ENCODE measurements at places on chromosomes 3 and 15.
A peak's percentile ranks its signal among the peaks of the same experiment; 100 is the strongest.

DNA sequence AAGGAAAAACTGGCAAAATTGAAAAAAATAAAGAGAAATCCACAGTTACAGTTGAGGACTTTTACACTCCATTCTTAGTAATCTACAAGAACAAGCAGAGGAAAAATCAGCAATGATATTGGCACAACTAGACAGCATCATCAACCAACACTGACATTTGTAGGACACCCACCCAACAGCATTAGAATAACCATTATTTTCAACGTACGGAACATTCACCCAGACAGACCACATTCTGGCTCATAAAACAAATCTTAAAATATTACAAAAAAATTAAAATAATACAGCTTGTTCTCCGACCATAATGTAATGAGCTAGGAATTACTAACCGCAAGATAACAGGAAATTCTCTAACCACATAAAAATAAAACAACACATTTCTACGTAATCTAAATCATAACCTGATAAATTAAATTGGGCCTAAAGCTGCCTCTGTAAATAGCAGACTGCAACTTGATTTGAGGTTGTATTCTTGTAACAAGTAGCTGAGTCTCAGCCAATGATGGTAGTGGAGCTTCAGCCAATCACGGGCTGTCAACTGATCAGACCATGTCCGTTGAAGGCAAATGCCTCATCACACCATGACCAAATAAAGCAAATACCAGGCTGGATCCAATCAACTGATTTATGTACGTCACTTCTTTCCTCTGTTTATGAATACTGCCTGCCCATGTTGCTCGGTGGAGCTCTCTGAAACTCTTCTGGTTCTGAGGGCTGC lies 9.2 kb downstream of the PLSCR4 start:
- no peak for DNase-seq

- DNase-seq = no peak
Measured at GRCh38 chr15:55348281-55348778, 29.3 kb downstream of the PIGB start.

GRCh38 chr3:188721990-188722389 lies 449.8 kb upstream of the TPRG1 start:
- DNase-seq = no peak

- DNase-seq = no peak
Measured at GRCh38 chr3:114872588-114872987, 274.5 kb downstream of the ZBTB20 start.

DNA sequence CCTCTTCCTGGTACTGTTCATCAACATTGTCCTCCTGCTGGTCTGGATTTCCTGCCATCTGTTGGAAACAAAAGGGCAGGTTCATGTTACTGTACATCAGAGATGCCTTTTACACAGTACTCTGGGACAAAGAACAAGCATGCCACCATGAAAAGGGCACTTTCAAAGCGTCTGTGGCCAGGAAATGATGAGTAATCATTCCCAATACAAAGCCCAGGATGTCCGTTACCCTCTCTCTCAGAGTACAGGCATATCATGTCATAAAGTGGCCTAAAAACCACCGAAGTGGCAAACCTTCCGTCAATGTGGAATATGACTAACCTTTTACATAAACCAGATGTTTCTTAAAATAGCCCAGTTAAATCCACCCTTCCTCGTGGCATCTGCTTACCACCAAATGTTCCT lies 71.2 kb downstream of the GOLIM4 start:
- peak; percentile 25 for DNase-seq

DNA sequence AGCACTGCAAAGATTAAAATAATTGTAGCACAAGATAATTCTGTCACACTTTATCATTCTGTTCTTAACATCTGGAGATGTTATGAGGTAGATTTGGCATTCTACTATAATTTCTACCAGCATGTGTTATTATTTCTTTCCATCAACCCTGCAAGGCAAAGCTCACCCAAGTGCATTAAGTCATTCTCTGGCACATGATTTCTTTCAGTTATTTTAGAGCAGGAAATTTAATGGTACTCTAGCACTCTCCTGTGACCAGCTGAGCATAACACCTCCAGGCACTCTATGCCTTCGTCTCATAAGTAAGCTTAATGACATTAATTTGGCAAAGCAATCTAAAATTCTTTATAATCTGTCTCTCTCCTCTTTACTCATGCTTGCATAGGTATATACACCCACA lies 300.2 kb upstream of the GPR149 start:
- DNase-seq = no peak

- no peak for DNase-seq
Measured at GRCh38 chr15:70166506-70167087, 68.9 kb upstream of the TLE3 start.

DNA sequence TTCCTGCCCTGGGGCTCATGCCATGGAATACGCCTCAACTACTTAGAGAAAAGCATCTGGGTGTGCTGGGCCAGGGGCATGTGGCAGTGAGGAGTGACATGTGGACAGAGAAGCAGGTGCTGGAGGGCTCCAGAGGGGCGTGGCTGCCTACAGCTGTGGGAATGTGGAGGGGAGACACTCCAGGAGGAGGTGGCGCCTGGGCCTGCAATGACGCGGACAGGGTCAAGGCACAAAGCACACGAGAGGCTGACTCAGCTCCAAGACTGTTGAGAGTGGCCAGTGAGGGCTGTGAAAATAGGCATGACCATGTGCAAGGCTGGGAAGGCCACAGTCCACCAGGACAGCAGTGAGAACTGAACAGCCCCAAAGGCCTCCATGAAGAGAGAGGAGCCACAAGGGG lies 48.5 kb downstream of the PTH1R start:
- no peak for DNase-seq

DNA sequence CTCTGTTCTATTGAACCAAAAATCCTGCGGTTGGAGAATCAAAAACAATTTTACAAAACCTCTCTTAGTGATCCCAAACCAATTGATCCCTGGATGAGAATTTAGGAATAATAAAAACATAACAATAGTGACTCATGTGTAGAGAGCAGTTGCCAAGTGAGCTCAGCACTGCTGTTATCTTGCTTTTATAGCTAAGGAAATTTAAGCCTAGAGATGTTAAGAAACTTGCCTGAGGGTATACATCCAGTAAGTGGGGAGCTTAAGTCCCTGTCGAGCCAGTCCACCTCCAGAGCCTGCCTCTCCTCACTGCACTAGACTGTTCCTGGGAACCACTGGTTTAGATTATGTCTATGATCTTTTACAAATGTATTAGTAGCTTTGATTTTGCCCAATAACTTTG lies 358.4 kb upstream of the LMCD1 start:
- no peak for DNase-seq

DNA sequence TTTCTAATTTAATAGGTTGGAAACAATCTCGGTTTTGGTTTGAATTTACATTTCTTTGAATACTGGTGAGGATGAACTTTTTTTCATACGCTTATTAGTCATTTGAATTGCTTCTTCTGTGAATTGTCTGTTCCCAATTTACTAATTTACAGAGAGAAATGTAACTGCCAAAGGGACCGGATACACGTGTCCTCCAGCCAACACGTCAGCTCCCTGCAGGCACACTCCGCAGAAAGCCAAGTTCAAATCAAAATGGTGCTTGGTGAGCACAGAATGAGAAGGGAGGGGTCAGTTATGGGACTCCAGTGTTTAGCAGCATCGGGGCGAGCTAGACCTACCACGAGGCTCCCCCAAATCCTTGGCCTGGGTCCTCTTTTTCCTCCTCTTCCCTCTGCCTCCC lies 10.8 kb upstream of the TSEN2 start:
- no peak for DNase-seq

DNA sequence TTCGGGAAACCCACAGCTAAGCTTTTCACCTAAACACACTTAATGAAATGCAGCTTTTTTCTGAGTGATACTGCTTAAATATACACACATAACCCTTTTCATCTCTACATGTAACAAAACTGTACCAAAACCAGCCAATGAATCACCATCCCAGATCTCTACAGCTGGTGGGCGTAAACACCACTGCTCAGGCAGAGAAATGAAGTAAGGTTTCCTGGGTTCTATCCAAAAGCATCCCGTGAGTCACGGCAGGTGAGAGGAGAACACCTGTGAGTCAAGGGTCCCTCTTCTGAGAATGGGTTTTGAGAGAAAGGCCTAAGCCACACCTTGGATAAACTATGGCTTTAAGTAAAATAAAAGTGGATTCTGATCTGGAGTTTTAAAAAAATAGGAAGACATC lies 2.6 kb downstream of the CLDN1 start:
- no peak for DNase-seq

DNA sequence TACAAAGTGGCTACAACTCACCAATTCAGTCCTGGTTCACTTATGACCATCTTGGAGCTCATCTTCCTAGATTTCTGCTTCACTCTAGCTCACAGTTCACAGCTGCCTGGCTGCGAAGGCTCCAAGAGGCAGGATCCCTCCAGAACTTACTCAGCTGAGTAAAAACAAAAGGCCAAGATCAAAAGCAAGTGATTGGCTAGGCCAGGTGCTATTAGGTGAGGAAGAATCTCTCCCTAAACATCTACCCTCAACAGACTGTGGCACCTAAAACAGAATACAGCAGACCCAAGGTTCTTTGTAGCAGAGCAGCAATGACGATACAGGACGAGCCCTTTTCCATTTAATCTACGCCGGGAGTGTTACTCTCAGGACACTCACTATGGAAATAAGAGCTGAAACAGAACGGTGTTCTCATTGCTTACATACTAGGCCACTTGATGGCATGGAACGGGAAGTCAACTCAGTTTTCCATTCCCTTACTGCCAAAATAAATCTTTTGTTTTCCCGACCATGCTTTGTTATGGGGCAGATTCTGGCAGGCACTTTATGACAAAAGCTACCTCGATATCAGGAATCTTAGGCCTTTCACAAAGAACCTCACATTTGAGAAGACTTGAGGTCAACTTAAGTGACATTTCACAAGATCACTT lies 901 bp downstream of the ICE2 start:
- DNase-seq = peak; percentile 6

GRCh38 chr3:79167651-79168416 lies 600.0 kb downstream of the ROBO1 start:
- peak; percentile 30 for DNase-seq

DNA sequence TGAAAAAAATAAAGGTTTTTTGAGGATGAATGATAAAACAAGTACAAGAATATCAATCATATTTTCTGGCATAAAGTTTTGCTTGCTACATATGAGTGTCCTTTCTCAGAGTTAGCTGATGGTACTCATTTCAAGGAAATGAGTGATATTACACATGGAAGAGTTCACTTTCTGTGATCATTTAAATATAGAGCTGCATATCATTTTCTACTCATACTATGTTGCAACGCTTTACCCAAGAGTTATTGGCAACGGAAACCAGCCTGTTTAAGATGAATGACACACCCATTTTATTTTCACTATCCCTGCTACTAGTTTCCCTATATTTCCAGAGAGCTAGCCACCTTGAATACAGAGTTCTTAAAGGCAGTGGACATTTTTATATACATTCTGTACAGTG lies 35.4 kb upstream of the RBMS3 start:
- no peak for DNase-seq

DNA sequence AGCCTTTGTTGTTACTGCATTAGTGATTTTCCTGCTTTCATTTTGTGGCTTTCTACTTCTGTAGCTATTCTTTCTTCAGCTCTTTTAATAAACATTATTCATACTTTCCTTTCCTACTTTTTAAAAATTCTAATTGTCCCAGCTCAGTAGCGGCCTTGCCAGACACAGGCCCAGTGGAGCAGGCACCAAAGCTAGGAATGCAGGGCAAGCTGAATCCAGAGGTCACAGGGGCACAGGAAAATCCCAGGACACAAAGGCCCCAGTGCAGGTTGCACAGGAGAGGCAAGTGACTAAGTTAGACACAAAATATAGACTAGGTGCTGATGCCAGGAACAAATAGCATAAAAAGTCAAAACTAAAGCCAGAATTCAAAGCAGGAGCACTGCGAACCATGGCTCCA lies 49.0 kb upstream of the CCDC80 start:
- DNase-seq = no peak

GRCh38 chr3:193897731-193898180 lies 238.2 kb upstream of the HES1 start:
- no peak for DNase-seq

GRCh38 chr3:182843478-182843877 lies 50.2 kb downstream of the ATP11B start:
- no peak for DNase-seq

DNA sequence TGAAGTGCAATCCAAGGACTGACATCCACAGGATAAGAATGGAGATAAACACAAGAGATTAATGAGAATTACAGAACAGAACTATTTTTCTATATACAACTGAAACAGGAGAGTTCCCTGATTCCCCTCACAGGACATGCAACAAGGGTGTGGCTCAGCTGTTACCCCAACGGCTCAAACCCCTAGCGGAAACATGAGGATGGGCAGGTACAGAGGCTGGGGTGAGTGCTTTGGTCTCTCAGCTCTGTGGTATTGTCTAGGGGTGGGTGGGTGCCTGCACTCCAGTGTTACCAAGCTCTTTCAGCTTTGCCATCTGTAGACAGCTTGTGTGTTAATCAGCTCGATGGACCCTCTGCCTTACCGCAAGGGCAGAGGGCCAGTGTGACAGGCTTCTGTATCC lies 17.8 kb upstream of the LRIG1 start:
- no peak for DNase-seq

DNA sequence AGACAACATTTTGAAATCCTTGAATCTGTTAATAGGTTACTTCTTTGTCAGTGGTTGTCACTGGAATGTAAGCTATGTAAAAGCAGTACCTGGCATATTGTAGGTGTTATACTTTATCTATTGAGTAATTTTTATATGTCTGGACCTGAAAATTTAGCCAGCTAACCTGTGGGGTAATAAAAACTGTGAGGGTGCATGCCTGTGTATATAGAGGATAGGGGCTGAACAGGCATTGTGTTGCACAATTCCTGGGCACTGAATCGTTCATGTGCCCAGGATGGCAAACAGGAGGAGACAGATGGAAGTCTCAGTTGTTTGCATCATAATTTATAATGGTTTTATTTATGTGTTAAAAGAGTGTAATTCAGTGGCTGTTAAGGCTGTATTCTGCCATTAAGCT lies 67.1 kb downstream of the ARMC8 start:
- peak; percentile 54 for DNase-seq

GRCh38 chr15:81410318-81410753 lies 36.3 kb upstream of the TMC3 start:
- peak; percentile 85 for DNase-seq

DNA sequence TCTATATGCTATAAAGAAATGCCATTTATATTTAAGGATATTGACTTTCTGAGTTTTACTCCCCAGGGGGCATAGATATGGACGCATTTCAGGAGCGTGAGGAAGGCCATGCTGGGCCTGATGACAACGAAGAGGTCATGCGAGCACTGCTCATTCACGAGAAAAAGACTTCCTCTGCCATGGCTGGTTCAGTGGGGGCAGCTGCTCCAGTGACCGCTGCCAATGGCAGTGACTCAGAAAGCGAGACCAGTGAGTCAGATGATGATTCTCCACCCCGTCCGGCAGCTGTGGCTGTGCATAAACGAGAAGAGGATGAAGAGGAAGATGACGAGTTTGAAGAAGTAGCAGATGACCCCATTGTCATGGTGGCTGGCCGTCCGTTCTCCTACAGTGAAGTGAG lies 38.4 kb downstream of the GTF2E1 start:
- DNase-seq = peak; percentile 6

- no peak for DNase-seq
Measured at GRCh38 chr15:68389936-68390817, 41.8 kb downstream of the ITGA11 start.
